ENCODE measurements at places on chromosomes 7 and 10.
A peak's percentile ranks its signal among the peaks of the same experiment; 100 is the strongest.

DNA sequence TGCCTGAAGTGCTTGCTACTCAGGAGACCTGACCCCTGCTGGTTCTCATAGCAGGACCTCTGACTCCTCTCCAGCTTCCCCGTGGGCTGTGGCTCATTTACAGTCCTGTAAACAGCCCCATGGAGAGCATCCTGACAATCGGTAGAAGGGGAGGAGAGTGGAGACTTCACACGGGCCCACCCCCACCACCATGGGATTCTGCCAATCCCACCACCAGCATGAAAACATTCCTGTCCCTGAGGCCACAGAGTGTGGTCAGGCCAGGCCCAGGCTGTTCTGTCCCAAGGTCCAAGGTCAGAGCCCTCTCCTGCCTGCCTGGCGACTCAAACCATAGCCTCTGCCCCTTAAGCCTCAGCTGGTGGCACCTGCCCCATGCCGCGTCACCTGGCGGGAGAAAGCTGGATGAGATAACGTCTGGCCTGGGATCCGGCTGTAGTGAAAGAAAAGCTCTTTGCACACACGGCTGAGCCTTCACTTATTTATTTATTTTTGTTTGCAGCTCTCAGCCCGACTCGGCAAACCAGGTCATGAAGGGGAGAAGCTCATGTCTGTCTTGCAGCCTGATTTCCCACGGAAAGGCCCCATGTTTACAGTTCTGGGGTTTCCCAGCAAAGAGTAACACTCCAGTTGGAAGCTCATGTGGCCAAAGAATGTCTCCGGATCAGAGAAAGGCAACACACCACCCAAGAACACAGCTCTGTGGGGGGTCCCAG, 293.6 kb upstream of the ZMIZ1 start:
- no peak for DNase-seq

DNA sequence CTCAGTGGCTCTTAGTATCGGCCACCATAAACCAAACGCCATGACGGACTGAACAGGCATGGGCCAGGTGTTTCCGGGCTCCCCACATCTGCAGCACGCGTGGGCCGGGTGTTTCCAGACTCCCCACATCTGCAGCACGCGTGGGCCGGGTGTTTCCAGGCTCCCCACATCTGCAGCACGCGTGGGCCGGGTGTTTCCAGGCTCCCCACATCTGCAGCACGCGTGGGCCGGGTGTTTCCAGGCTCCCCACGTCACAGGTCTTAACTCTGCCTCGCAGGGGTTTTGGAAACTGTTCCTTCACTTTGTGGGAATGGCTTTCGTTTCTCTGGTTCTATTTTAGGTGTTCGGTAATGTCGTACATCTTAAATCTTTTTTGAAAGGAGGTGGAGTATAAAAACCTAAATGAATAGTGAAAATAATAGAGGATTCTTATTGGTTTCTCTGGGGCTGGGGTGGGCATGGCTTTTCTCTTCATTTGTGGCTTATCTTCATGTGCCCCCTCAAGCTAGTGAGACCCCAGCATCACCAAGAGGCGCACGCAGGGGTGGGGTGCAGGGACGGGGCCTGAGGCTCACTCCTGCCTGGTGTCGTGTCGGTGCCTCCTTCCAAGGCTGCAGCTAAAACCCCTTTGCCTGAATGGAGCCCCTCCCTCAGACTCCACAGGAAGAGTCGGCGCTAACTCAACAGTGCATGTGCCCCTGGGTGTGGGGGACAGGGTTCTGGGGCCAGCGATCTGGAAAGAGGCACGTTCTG, 126.3 kb downstream of the WDR37 start:
- DNase-seq = no peak

GRCh38 chr7:1666317-1666822, 3.7 kb upstream of the ELFN1 start:
- DNase-seq = no peak

DNA sequence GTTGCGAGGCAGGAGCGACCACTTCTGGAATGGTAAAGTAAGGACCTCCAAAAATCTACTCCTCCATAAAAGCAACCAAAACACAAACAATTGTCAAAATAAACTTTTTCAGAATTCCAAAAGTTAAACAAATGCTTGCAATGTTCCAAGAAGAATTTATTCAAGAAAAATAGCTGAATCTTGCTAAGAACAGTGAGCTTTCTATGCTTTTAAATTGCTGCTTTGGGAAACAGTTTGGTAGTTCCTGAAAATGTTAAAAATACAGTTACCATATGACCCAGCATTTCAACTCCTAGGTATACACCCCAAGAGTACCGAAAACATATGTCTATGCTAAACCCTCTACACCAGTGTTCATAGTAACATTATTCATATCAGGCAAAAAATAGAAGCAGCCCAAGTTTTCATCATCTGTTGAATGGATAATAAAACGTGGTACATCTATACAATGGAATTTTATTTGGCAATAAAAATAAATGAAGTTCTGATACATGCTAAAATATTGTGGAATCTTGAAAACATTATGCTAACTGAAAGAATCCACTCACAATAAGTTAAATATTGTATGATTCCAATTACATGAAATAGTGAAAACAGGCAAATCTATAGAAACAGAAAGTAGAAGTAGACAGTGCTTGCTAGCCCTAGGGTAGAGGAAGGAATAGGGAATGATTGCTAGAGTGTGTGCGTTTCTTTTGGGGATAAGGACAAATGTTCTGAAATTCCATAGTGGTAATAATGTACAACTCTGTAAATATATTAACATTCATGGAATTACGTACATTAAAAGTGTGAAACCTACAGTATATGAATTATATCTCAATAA, 57.0 kb downstream of the LRRN3 start:
- DNase-seq = no peak

- no peak for DNase-seq
Measured at GRCh38 chr10:18367840-18368239, 227.6 kb downstream of the CACNB2 start.

GRCh38 chr7:41244246-41244645, 458.6 kb downstream of the INHBA start:
- DNase-seq = no peak

DNA sequence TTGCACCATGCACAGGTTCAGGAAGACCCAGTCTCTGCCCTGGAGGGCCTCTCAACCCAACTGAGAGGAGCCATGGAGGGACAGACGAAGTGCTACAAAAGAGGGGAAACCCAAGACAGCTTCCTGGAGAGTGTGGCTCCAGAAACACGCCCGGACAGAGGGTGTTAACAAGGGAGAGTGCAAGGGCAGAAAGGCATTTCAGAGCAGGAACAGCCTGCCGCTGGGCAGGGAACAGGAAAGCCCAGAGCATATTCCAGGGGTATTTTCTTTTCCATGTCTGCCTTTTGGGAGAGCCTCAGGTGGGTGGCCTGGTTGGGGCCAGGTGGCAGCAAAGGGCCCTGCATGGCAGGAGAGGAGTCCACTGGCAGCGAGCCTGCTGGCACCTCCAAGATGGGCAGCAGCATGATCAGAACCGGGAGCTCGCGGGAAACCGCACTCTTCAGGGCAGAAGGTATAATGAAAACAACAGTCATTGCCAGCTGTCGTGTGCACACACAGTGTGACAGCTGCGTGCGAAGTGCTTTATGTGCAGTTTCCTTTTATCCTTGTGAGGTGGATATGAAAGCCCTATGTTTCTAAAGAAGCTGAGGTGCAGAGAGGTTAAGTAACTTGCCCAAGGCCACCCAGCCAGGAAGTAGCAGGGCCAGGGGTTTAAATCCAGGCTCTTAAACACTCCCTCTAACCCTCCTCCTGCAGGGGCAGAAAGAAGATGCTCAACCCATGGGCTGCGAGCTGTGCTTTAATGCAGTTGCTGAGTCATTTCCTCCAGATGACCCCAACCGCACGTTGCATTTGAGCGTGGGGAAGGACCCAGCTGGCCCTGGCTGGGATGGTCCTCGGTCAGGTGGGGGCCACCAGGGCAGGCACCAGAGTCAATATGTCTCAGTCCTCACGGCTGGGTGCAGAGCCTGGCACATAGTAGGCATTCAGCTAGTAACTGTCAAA, 128.6 kb downstream of the OAT start:
- DNase-seq = peak; percentile 7

DNA sequence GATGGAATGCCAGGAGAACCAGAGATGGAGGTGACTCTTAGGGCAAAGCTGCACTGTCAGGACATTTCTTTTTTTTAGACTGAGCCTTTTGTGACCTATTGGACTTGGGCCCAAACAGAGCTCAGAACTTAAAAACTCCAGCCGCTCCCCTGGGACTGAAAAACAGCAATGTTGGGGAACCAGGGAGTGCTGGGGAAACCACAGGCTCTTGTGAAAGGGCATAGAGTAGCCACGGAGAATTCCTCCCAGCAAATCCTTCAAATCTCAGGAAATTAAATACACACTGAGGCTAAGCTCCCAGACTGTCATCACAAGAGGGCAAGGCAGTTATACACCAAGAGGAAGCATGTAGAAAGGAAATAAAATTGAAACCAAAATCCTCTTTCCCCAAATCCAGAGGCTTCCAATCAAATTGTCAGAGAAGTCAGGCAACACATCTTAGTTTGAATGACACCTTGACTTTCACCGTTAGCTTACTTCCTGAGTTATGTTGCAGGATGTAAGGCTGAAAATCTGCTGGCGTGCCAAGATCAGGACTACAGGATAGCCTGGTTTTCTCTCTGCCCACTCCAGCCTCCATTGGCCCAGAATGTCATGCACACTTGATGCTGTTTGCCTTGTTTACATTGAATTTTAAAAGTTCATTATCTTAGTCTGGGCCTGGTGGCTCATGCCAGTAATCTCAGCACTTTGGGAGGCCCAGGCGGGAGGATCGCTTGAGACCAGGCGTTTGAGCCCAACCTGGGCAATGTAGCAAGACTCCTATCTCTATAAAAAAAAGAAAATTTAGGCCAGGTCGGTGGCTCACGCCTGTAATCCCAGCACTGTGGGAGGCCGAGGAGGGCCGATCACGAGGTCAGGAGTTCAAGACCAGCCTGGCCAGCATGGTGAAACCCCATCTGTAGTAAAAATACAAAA, 2.6 kb upstream of the RFC2 start:
- DNase-seq = no peak

DNA sequence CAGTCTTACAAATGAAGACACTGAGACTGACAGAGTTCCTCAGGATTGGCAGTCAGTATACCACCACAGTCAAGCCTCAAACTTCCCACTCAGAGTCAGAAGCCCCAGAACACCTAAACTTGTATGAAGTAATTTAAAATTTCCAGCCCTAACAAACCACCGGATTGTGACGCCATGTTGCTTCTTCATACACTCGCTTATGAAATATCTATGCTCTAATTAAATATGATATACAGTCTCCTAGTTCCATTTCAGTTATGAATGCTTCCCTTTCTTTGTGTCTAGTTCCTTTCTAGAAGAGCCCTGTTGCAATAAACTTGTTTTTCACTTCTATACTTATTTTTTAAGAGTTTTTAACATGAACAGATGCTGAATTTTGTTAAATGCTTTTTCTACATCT, 172.0 kb upstream of the NOBOX start:
- no peak for DNase-seq

DNA sequence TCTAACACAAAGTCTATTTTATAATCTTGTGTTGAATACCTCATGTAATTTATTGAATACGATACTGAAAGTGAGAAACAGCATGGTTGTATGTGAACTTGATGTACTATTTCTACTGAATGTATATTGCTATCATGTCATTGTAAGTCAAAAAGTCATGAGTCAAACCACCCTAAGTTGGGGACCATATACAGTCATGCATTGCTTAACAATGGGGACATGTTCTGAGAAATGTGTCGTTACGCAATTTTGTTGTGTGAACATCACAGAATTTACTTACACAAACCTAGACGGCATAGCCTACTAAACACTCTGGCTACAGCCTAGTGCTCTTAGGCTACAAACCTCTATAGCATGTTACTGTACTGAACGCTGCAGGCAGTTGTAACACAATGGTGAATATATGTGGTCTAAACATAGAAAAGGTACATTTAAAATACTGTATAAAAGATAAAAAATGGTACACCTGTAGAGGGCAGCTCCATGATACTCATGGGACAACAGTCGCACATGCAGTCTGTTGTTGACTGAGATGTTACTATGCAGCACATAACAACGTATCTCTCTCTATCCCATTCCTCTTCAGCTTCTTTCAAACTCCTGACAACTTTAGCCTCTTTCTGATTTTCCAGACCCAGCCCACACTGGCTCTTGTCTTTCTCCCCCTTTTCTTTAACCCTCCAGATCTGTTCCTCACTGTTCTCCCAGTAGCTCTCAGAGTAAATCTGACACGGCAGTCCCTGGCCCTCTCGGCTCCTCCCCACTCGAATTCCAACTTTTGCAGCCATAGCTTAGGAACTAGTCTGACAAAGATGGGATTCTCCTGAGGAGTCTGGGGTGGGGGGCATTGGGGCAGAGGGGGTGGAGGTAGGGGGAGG, 90.1 kb downstream of the SNX10 start:
- no peak for DNase-seq

GRCh38 chr7:28104041-28104541, 76.5 kb downstream of the JAZF1 start:
- DNase-seq = no peak

DNA sequence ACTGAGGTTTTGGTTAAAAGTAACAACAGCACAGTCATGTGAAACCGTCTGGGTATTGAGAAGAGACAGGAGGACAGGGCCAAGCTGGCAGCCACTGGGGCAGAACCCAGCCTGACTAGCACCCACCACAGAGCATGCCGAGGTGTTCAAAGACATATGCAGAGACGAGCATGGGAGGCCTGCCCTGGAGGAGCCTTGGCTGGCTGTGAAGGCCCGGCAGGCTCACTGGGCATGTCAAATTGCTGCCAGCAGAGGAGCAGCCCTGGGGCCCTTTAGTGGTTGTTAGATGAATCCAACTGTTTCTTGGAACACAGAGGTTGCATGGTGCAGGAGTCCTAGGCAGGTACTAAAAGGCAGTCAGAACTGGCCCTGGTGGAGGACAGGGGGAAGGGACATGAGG, 5.0 kb upstream of the GDF2 start:
- no peak for DNase-seq

DNA sequence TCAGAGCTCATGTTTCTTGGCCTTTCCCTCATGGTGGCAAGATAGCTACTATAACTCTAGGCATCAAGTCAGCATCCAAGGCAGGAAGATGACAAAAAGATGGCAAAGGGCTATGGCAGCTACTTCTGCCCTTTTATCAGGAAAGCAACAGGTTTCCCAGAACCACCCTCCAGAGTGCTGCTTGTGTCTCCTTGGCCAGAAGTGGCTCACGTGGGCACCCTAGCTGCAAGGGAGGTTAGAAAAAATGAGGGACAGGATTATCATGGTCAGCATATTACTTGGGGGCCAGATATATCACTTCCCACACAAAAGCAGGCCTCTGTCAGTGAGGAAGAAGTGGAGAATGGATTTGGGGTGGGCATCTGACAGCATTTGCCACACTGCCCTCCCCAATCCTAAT, 24.3 kb upstream of the C10orf105 start:
- no peak for DNase-seq

DNA sequence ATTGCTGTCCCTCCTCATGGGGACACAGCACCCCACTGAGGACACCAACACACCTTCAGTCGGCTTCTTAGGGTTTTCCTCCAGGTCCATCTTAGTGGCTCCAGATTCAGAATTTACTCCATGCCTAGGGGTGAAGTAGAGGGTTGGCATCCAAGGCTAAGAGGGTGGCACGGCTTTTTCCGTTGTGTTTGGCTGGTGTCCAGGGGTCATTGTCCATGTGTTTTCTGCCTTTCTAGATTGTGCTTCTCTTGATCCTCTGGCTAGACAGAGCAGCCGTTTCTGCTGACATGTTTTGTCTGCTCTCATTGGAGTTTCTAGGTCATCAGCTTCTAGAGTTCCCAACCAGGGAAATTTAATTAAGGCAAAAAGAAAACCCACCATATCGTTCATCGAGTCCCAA, 291.6 kb upstream of the CELF2 start:
- no peak for DNase-seq

GRCh38 chr10:71741029-71741428, 21.5 kb upstream of the C10orf105 start:
- DNase-seq = no peak

Data from WTC11 (cell line).